ENCODE measurements at places on chromosomes 4 and X.

GRCh38 chr4:145540235-145540634, 58.6 kb downstream of the SMAD1 start:
- no peak for DNase-seq

- peak; percentile 8 for DNase-seq
These were observed 106.0 kb upstream of the NAP1L5 start for GRCh38 chr4:88803600-88804096.

- DNase-seq: no peak
These were observed 50.7 kb upstream of the MID1IP1 start for GRCh38 chrX:38750551-38750950.

- no peak for DNase-seq
These were observed 23.4 kb downstream of the L1CAM start for GRCh38 chrX:153862369-153863250.

- DNase-seq: no peak
These were observed 150.0 kb downstream of the ANAPC10 start for GRCh38 chr4:144948009-144948408.

- DNase-seq: no peak
These were observed 92.6 kb upstream of the MAPK10 start for GRCh38 chr4:86452422-86452891.

All from stimulated activated CD4-positive, alpha-beta T cell treated with anti-CD3 and anti-CD28 coated beads, Interleukin-4, amount 100 ng/mL, for 24 hours (primary cell).